ENCODE measurements at places on chromosomes 1 and 21.

DNA sequence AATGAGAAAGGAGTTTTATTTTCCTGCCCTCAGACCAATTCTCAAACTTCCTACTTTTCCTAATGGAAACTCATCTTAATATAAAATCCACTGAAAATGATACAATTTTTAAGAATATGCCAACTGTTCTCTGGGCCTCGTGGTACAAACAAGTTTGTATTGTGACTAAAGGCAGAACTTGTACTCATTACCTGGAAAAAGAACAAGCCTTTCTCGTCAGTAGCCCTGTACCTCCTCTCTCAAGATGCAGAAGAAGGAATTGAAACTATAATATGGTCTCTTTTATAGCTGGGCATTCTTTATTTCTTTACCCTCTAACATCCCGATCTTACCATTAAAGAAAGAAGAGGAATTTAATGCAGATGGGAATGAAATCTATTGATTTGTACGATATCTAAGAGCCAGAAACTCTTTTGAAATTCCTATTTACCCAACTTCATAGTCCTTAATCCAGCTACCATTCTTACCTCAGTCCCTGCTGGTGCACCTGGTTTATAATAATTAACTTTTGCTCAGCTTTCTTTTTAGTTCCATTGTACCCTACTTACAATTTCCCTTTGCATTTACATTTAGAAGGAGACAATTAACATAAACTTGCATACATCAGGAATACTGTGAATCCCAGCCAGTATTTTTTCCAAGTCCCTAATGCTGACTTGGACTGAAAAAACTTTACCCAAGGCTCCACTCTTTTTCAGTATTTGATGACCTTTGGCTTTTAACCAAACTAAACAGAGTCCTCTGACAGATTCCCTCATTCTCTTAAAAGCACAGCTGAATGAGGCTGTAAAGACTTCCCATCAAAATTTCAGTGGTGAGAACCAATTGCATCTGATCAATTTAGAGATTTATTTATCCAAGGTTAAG lies 1162.4 kb downstream of the BRINP3 start:
- no peak for DNase-seq

- DNase-seq, result peak; percentile 74
Measured at GRCh38 chr1:50110656-50111055, 1.9 kb downstream of the ELAVL4 start.

GRCh38 chr1:24699628-24700027 lies 45.6 kb upstream of the CLIC4 start:
- DNase-seq, result no peak

DNA sequence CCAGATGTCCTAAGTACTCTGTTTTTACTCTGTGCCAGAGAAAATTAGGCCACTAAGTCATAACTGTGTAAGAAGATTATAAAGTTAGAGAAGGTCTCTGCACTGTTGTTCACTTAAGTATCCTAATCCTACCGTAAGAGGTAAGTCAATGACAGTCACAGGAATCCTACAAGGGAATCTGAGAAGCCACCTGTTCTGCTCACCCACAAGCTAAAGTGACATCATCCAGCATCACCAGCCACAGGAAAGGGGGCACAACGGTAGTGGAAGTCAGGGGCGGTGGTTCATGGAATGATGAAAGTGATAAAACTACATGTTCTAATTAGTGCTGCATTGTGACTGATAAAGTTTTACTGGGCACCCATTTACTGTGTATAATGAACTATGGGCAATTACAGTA lies 92.7 kb downstream of the PLD5 start:
- no peak for DNase-seq

DNA sequence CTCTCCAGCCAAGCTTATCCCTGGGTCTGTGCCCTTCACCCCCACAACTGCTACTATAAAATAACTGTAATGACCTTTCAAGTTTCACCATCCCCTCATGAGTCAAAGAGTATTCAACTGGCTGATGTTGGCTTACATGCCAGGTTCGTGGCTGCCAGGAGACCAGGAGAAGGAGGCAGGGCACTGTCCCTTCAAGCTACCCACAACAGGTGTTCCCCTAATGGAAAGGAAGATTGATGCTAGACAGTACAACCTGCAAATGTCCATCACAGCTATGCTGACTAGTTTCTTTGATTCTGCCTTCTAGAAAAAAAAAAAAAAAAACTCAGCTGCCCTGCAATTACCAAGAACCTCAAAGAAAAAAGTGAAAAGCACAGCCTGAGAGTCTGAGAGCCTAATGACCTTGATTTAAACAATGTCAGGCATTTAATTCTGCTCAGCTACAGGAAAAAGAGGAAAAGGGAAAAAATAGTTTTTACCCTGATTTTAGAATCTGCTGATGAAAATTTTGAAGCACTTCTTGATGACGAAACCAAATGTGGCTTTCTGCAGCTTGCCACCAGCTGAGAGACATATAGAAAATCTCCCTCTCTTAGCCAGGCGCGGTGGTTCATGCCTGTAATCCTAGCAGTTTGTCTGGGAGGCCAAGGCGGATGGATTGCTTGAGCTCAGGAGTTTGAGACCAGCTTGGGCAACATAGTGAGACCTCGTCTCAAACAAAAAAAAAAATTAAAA lies 82.7 kb upstream of the ROR1 start:
- no peak for DNase-seq

DNA sequence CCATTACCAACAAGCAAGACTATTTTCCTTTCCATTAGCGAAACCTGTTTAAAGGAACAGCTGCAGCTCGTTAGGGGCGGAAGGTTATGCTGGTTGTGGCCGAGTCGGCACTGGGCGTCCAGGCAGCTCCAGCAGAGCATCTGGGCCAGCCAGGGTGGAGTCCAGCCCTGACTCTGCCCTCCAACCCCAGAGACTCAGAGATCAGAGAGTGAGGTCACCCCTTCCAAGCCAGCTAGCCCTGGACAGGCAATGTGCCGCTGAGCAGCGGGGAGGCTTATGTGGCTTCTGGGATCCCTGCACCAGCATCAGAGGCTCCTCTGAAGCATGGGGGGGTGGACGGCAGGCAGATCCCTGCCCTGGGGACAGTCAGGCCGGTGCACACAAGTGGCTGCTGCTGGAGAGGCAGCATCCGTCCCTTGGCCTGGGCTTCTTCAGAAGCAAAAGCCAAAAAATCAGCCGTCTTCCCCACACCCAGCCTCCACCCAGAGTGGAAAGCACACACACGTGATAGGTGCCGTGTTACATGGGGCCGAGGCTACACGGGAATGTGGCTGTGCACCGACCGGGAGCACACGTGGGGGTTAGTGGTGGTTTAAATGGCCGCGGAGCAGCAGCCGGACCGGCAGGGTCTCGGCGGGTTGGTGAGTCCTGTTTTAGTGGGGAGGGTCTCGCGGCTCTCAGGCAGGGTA lies 30.1 kb downstream of the SLC66A1 start:
- DNase-seq, result no peak

DNA sequence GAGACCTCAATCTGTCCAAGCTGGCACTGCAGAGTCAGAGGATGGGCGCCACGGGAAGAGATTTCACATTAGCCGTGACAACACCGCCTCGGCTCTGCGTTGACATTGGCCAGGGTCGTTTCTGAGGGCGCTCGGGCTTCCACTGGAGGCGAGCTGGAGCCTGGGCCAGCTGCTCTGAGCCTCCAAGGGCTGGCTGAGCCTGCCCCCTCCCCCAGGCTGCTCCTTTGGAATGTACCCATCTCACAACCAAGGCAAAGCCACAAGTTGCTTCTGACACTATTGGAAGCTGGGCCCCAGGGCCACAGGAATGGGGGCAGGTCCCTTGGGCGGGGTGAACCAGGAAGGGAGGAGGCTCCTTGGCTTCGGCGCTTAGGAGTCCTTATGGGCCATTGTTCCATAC lies 12.7 kb downstream of the GPR3 start:
- no peak for DNase-seq

DNA sequence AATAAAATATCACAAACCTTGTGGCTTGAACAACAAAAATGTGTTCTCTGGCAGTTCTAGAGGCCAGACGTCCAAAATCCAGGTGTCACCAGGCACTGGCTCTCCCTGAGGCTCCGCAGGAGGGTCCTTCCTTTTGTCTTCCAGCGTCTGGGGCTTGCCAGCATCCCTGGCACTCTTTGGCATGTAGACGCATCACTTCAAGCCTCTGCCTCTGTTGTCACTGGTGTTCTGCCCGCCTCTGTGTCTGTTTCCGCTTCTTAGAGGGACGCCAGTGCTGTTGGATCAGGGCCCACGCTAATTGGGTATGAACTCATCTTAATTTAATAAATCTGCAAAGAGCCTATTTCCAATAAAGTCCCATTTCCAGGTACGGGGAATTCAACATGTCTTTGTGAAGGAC lies 273.7 kb upstream of the C1orf174 start:
- DNase-seq, result no peak

DNA sequence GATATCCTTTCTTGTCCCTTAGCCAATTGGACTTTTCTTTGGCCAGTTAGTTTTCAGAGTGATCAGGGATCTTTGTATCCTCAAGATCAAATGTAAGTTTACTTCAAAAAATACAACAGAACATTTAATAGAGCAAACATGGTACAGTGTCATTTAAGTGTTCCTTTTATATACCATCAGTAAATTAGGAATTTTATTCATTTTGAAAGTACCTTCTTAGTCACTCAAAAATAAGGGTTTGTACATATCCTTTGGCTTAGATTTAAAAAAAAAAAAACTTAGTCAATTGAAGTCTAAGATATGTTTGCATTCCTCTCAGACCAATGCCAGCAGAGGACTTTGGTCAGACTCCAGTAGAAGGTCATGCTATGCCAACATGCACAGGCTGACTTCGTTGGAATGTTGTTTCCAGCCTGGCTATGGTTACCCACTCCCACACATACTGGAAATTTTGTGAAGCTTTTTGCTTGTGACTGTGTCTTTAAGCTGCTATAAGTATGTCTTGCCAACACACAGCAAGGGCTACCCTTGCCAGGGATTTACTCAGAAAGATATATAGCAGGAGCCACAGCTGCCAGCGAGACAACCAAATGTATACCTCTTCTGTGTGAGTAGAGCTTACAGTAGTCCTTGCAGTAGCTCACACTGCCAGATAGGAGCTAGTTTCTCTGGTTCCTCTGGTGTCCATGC lies 81.5 kb upstream of the LRIF1 start:
- no peak for DNase-seq

GRCh38 chr1:83554174-83554573 lies 444.8 kb downstream of the TTLL7 start:
- DNase-seq, result no peak

- DNase-seq, result no peak
Measured at GRCh38 chr1:68969441-68969840, 472.6 kb upstream of the DEPDC1 start.

DNA sequence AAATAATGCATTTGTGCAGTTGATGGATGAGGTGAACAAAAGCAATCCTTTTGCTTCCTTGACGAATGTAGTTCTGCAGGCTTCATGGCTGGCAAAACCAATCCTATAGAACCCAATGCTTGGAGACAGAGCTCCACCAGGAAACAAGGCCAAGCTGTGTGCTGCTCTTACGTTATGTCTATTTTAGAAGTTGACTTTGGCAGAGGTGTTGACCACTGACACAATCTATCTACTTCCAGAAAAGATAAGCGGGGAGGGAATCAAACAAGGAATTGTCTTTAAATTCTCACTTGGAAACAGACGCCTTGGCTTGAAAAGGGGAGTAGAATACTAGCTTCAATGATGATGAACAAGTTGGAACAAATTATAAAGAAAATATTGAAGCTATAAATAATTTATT lies 211.2 kb downstream of the SETD4 start:
- DNase-seq, result no peak

DNA sequence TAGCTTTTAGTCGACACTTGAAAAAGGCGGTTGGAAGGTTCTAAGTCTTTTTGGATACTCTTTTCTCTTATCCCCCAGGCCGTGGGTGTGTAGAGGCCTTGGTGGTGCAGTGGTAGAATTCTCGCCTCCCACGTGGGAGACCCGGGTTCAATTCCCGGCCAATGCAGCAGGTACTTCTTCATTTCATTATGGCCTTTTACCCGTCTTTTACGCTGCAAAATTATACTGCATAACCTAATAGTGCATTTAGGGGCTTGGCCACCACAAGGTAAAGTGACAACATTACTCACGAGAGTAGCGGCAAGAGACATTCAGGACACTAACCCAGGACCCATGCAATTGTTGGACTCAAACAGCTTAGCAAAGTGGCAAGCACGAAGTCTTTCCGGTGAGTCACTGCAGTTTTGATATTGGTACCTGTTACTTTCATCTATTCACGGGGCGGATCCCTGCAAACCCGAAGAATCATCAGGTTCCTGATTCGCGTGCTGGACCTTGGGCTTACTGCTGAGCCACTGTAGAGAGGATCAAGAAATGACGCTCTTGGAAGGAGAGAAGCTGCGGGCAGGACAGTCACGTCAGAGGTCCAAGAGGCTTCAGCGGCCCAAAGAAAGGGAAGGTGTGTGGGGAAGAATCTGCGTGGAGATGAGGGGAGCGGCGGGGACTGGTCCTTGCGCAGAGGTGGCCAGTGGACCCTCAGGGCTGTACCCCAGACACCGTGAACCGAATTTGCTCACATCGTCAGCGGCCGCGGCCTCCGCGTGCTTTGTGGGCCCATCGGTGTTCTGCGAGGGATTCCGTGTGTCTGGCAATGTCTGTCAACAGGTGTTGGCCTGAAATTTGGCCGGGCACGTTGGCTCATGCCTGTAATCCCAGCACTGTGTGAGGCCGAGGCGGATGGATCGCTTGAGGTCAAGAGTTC lies 12.9 kb upstream of the RNU1-4 start:
- no peak for DNase-seq

- no peak for DNase-seq
Measured at GRCh38 chr21:32858628-32859027, 87.1 kb upstream of the PAXBP1 start.

DNA sequence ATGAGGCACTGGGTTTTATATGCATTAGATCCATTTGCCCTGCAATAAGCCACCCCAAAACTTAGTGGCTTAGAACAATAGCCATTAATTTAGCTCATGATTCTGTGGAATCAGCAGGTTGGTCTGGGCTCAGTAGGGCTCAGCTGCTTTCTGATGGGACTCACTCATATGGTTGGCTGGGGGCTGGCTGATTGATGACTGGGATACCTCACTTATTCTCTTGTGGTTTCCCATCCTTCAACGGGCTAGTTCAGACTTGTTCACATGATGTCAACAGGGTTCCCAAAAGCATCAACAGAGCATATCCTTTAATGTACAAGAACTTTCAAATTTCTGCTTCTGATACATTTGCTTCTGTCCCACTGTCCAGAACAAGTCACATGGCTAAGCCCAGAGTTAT lies 43.2 kb downstream of the DNM3 start:
- no peak for DNase-seq

DNA sequence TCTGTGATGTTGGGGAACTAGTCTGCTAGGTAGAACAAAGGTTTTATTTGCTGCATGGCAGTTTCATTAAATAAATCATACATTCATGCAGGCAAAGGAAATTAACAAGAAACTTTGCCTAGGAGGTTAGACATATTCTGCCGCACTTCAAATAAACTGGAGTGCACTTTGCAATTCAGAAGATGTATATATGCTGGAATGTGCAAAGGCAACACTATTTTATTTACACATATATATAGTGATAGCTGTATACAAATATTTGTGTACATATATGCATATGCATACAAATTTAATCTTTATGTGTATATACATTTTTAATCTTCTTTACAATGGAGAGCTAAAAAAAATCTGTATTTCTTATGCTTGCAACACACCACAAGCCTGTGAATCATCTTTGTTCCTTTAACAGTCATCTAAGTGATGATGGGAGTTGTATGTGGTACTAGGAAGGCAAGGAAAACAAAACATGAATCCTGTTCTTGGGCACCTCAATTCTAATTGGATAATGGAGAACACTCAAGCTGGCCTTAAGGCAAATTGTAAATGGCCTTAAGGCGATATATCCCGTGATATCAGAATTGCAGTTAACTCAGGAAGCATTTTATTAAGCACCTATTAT lies 605.8 kb upstream of the CAMK1G start:
- DNase-seq, result no peak

Data from COR-L47 (cell line).